Activated T-helper 17 cell treated with anti-CD3 and anti-CD28 coated beads, Interleukin-2, amount 50 U/mL, for 72 hours (primary cell): ENCODE measurements at places on chromosomes 6 and 20. TPM values are rescaled to one million over a fixed set of nuclear protein-coding genes. Genes with fewer than 3 reads are reported as not detected.

- no peak for ATAC-seq
Observed at GRCh38 chr20:17097603-17098002, 129.2 kb upstream of the PCSK2 start.

The KIF6 gene
- not detected for total RNA-seq

DNA sequence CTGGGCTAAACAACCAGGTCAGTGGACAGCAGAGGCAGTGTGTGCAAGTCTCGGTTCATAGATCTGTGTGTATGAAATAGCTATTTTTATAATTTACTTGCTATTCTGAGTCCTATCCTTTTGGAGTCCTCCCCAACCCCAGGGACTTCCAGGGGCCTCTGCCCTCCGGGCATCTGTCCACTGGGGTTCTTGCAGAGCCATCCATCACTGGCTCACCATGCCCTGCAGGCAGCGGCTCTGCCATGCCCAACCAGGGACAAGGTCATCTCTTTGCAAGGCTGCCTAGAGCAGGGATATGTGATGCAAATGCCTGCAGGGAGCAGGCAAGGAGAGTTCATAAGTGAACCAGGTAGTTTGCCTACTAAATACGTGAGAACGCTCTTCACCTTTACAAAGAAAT lies 10.5 kb upstream of the BEND3 start:
- no peak for ATAC-seq

GRCh38 chr6:158268361-158269147 lies 43.7 kb upstream of the TULP4 start:
- ATAC-seq = no peak

The KHDC1 gene
- 7.7 TPM for total RNA-seq

The HLA-DQA2 gene
- total RNA-seq = 0.17 TPM
